ENCODE measurements at places on chromosomes 12 and 14.

DNA sequence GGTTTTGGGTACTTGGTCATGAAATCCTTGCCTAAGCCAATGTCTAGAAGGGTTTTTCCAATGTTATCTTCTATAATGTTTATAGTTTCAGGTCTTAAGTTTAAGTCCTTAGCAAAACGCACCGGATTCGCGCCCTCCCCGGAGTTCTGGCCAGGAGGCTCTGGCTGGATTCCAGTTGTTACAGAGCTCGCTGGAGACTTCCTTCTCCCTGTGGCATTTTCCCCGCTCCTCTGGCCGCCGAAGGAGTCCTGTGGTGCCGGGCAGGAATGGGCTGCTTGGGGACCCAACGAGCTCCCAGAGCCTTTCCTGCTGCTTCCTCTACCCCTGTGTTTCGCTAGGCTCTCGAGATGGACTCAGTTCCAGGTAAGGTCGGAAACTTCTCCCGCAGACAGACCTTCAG, 335.9 kb downstream of the AEBP2 start:
- no peak for DNase-seq

GRCh38 chr12:22457085-22457484, 87.3 kb downstream of the C2CD5 start:
- DNase-seq = no peak

GRCh38 chr14:103052407-103052806, 4.9 kb downstream of the CDC42BPB start:
- no peak for DNase-seq

DNA sequence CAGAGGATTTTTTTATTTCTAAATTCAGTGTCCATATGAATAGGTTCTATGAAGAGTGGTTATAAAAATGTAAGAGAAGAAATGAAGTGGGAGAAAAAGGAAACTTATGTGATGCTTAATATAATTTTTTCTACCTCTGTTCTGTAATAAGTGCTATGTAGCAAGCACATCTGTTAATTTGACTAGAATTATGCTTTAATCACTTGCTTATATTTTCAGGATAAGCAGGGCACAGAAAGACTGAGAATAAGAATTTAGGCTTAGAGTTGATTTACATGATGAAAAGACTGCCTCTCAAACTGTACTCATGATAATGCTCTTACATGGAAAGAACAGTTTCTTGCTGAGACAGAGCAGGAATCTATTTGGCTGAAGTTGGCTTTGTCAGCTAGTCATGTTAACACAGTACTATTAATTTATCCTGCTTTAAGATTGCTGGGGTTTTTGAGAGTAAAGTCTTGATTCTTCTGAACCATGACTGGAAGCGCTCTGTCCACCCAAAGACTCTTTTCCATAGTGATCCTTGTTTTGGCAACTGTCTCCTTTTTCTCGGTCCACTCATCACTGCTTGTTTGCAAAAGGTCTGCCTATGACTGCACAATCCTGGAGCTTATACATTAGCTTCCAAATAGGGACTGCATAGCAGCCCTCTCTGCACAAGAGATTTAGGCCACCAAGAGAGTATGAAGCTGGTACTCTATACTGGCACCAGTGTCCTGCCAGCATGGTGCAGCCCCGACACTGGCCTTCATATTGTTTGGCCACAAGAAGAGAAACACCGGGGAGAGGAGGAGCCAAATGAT, 98.8 kb downstream of the AKAP6 start:
- DNase-seq = no peak

- no peak for DNase-seq
Measured at GRCh38 chr14:32507029-32507984, 178.2 kb downstream of the AKAP6 start.
